CD4-positive, alpha-beta T cell treated with Interleukin-2 at 100 ng/mL for 4 hours (primary cell): ENCODE measurements at places on chromosomes 11 and 22.

DNA sequence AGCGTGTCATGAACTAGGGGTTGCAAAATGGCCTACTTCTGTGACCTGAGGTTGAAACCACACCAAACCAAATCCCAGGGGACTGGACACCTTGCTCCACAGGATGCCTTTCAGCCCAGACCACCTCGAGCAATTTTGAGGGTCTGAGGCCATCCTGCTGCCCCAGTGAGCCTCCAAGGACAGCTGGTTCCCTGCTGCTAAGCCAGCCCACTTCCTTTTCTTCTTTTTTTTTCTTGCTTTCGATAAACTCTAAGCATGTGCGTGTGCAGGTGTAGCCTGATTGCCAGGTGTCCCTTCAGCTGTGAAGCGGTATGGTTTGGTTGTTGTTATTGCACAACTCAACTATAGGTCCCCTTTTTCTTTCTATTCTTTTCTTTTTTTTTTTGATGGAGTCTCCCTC is 2.7 kb downstream of the CRYBB1 start:
- DNase-seq, result no peak

DNA sequence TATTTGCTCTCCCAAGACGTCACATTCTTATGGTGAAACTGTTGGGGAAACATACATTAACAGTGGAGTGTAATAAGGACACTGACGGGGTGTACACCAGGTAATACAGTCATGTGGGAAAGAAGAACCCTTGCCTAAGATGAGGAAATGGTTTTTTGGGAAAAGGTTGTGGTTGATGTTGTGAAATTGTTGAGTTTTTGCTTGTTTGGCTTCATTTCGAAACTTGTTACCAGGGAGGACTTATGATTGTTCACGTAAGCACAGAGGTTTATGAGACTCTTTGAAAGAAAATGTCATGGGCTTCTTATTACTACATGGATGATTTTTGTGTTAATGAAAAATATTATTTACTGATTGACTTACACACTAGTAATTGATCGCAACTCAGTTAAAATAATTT is 16.8 kb downstream of the ANO3 start:
- DNase-seq, result no peak

GRCh38 chr22:21760640-21761039 is 25.0 kb upstream of the YPEL1 start:
- DNase-seq, result no peak

DNA sequence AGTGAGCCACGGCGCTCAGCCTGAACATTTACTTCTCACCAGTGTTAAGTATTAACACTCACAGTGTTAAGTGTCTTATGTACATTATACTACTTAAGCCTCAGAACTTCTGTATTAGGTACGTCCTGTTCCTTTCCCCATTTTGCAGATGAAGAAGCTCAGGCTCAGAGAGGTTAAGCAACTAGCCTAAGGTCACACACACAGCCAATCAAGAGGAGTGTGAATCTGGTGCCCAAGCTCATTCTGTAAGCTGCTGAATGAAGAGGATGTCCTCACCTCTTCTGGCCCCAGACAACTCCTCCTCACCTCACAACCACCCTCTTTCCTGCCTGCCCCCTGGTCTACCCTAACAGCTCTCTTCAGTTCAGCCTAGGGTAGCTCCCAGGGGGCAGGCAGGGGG is 29.9 kb downstream of the CREB3L1 start:
- no peak for DNase-seq

DNA sequence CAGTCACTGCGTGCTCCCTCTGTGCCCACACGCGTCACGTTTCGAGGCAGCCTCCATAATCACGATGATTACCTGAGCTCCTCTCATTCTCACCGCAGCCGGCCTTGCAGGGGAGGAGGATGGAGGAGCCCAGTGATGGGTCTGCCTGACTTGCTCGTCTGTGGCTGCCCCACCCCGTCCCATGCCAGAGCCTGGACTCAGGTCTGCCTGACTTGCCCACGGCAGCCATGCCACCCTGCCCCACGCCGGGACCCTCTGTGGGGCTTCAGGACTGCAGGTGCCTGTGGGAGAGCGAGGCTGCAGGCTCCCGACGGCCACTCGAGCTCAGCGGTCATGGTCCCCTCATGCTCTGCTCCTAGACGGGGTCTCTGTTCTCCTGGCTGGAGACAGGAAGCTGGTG is 1025.1 kb downstream of the BRD1 start:
- no peak for DNase-seq

GRCh38 chr11:11814614-11815452 is 26.9 kb upstream of the USP47 start:
- DNase-seq, result no peak

- no peak for DNase-seq
Observed at GRCh38 chr11:120517801-120518291, 6.3 kb downstream of the GRIK4 start.

DNA sequence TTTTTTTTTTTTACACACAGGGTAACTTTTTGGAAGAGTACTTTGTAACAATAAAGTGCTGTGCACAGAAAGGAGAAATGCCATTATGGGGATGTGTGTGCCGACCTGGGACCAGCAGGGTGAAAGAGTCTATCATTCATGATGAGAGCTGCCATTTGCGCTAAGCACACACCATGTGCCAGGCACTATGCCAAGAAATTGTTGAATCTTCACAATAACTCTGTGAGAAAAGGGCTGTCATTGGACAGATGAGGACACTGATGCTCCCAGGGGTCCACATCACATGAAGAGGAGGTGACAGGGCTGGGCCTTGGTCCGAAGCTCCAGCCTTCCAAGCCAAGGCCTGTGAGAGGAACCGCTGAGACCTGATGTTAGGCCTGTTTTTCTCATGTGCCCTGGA is 5.6 kb downstream of the DUSP18 start:
- DNase-seq, result no peak

- DNase-seq, result no peak
Observed at GRCh38 chr11:125190566-125190965, 26.0 kb downstream of the PKNOX2 start.

DNA sequence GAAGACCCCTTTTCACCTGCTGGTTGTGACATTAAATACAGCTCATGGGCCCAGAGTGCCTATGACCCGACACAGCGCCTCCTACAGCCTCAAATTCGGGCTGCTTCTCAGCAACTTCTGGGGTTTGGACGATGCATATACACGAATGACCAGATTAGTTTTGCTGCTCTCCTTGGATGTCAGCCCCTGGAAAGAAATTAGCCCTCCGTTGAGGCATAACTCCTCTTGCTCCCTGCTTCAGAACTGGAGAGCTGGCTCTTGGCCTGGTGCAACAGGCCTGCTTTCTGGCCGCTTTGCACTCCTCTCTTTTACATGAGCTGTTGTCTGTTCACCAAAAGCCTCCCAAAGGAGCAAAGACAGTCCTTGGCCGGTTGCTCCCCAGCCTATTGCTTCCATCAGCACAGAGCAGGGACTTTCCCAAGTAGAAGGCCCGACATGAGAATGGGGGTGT is 3.3 kb downstream of the TECTA start:
- no peak for DNase-seq

DNA sequence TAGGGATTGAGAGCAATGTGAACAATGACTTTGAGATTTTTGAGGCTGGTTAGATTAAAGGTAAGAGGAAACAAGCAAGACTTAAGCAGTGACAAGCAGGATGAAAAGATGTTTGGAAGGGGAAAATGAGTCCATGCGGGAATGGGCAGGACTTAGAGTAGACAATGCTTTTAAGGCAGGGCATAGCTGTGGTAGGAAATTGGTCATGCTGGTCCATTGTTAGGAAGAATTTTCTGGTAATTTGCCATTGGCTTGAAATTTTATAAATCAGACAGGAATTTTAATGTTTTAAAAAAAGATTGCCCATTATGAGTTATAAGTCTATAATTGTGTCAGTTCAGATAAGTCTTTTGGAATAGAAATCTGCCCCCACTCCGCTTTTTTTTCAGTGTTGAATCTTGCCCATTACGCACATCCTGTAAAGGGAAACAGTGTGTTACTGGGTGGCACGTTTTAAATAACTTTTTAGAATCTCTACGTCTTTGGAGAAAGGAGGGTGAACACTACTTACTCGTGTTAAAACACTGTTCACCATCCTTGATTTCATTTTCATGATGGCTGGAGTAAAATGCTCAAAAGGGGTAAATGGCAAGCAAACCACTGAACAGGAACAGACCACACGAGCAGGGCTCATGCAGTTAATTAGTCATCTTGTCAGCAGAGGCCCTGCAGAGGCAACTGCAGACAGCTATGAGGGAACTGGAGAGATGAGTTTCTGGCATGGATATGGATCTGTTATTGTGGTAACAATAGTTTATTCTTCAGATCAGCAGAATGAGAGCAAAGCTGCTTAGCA is 25.0 kb downstream of the SWAP70 start:
- DNase-seq, result no peak

DNA sequence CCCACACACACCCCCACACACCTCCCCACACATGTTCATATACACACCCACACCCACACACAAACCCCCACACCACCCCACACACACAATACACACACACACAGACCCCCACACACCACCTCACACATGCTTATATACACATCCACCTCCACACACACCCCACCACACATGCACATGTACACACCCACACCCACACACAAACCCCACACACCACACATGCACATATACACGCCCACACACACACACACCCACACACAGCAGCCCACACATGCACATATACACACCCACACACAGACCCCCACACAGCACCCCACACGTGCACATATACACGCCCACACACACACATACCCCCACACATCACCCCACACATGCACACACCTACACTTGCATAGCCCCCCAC is 29.1 kb downstream of the KCNC1 start:
- DNase-seq, result no peak

- no peak for DNase-seq
Observed at GRCh38 chr11:99069856-99070444, 49.2 kb downstream of the CNTN5 start.

DNA sequence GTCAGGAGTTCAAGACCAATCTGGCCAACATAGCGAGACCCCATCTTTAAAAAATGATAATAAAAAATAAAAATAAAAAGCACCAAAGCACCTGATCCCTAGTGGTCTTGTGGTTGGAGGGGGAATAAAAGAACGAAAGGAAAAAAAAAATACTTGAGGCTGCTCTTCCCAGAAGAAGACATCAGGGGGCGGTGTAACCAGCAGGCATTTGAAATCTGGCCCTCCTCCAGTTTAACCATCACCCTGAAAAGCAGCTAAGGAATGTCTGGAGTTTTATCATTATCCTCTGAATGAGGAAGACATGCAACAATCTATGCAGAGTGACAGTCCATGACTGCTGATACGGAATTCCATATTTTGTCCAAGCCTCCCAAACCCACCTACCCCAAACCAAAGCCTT is 5.6 kb upstream of the KCTD17 start:
- DNase-seq, result no peak

- no peak for DNase-seq
Observed at GRCh38 chr11:106369224-106369623, 291.8 kb downstream of the AASDHPPT start.

- DNase-seq, result no peak
Observed at GRCh38 chr11:27208846-27209245, 154.2 kb downstream of the CCDC34 start.

- DNase-seq, result no peak
Observed at GRCh38 chr22:30038219-30038618, 42.0 kb upstream of the HORMAD2 start.

DNA sequence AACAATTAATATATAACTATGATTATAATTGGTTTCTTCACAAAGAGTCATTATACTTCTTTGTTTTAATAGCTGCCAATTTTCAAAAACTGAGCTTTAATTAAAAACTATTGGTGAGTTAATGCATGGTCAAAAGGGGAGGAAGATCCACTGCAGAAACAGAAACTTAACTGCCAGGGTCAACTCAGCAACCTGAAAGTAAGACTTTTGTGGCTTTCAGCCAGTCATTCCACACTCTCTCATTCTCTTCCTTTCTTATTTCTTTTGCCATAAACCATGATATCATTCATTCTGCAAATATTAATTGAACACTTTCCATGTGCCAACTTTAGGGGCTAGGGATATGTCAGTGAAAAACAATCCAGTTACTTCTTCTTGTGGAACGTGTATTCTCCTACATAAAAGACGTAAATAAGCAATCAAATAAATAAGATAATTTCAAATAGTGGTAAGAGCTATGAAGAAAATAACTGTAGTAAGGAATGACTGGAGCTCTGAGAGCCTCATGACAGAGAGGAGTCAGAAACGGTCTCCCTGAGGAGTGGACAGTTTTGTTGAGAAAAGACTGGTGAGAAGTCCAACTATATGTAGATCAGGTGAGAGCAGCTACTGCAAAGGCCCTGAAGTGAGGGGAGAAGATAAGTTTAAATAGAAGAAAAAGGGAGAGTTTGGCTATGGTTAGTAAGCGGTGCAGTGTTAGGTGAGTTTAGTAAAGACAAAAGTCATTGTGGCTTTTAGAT is 130.5 kb downstream of the GRIA4 start:
- DNase-seq, result no peak

DNA sequence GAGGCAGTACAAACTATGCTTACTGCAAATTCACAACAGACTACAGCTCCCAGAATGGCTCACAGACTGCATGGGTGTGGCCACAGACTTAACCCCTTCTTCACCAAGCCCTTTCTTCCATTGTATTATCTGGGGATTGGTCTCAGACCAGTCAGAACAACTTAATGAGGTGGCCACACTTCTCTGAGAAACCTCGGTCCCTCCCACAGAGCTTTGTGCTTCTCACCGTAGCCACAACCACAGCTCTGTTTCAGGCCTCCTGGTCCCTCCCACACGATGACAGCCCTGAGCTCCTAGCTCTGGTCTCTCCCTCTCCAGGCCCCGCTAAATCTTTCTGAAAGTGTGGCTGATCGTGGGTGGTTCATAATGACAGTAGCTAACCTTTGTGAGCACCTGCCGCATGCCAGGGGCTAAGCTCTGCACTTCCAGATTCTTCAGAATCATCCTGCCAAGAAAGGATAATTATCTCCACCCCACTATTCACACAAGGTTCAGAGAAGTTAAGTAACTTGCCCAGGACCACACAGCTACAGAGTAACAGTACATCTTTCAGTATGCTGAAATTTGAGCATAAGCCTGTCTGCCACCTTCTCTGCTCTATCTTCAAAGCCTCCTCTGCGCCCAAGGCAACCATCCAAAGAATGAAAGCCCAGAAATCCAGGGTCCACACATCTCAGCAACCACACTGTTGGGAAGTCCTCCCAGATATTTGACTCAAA is 5.4 kb downstream of the PDE2A start:
- no peak for DNase-seq

DNA sequence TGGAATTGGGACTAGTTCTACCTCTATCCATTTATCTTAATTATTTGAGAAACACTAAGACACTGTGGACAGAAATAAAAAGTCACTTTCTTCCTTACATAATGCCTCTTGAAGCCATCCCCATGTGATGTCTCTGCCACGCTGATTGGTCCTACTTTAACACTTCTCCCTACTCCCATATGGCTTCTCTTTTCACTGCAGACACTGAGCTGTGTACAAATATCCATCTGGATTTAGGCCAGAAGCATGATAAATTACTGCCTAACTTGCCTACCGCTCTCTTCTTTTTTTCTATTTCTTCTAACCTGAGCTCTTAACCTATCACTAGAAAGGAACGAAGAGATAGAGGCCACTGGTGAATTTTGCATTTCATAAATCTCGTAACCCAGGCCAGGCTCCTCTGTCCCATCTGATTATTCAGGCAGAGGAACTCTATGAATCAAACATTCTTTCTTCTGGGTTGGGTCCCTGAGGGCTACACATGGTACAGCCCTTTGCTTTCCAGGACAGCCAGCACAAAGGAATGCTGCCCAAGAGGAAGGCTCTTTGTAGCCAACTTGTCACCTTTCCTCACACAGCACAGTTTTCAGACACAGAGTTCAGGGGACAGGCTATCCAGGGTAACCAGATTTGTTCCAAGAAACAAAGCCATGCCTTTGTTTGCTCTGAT is 878.5 kb upstream of the LRRC4C start:
- DNase-seq, result no peak

- DNase-seq, result no peak
Observed at GRCh38 chr11:559712-560304, 730 bp downstream of the LMNTD2 start.

GRCh38 chr22:26318975-26319374 is 110.1 kb upstream of the ASPHD2 start:
- no peak for DNase-seq
